Kidney glomerular epithelial cell (primary cell): ENCODE measurements at places on chromosomes 2 and 18.
A peak's percentile ranks its signal among the peaks of the same experiment; 100 is the strongest.

GRCh38 chr2:5845798-5846330, 153.7 kb downstream of the SOX11 start:
- DNase-seq = no peak

DNA sequence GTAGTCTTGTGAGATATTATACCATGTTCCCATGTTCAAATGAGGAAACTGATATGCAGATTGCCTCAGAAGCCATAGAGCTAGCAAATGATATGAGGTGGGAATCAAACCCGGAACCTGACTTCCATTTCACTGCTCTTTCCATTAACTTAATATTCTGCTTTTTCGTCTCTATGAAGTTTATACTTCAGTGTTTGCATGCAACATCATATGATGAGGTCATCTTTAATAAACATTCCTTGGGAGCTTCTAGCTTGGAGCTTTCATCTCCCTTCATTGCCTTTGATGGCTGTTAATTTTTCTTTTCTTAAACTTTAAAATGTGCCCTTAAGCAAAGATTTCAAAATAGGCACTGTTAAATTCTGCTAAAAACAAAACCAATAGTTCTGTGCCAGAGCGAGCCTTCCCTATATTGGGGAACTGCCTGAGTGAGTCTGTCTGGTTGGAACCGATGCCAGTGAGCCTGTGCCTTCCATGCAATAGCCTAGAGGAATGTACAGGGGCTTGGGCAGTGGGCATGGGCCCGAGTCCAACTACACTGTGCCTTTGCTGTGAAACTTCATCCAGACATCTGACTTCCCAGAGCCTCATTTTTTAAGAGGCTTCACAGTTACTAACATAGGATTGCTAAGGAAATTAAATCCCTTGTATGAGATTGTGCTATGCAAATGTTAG, 91.1 kb upstream of the TMEM200C start:
- DNase-seq = no peak

GRCh38 chr2:145752091-145752806, 1232.3 kb upstream of the ZEB2 start:
- DNase-seq = peak; percentile 71

DNA sequence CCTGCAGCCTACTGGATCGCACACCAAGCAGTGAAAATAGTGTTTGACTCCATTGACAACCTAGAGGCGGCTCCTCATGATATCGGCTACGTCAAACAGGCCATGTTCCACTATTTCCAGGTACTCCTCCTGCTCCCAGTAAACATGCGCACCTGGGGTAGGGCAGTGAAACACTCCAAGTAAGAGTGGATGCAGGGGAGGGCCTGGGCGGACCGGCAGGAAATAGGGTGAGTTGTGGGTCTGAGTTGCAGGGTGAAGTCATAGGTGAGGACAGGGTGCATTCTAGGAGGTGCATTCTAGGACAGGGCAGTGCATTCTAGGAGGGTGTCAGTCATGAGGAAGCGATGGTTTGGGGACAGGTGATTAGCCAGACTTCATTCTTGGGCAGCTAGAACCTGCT, 5.0 kb downstream of the NAGK start:
- DNase-seq = no peak
